ENCODE measurements at places on chromosomes 16 and 17.

- DNase-seq, result no peak
These were observed 21.3 kb downstream of the CIBAR2 start for GRCh38 chr16:85090873-85091521.

DNA sequence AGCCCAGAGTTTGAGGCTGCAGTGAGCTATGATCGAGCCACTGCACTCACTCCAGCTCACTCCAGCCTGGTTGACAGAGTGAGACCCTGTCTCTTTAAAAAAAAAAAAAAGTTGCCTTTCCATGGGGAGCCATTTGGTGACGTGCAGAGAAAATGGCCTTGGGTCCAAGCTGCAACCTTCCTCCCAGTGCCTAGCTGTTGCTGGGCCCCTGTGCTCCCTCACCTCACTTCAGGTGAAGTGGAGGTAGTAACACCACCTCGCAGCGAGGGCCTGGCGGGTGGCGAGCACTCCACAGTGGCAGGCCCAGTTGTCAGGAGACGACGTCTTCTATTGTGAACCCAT, 17.4 kb downstream of the SYT17 start:
- no peak for DNase-seq

DNA sequence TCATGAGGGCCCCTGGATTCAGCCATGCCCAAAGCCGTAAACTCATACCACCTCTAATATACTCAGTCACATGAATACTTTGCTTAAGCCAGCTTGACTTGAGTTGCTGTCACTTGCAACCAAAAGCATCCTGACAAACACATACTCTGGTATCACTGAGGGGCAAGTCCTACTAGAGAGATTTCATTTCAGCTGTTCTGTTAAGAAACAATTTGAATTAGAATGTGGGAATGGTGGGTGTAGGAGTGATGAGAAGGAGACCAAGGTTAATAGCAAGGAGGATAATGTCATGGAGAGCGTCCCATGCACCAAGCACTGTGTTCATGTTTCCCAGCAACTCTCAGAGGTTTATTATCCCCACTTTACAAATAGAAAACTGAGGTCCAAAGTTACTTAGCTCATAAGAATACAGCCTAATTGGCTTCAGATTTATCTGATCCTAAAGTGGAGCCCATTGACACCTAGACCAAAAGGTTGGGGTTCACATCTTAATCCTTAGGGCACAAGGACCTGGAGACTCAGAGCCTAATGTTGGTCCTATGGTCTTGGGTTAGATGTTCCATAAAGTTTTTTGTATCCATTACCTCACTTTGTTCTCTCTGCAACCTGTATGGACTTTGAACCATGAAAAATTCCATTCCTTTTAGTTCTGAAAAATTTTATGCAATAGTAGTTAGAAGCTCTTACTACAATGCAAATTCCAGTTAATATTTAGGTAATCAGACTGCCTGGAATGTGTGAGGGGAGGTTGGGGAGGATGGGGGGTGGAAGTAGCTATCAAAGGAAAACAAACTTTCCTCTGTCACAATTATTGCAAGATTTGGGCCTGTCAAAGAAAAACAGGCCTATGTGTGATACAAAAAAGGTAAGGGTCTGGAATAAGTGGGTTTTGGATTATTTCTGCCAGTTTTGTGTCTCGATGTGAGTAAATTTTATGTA, 105.9 kb downstream of the IRX3 start:
- DNase-seq, result no peak

DNA sequence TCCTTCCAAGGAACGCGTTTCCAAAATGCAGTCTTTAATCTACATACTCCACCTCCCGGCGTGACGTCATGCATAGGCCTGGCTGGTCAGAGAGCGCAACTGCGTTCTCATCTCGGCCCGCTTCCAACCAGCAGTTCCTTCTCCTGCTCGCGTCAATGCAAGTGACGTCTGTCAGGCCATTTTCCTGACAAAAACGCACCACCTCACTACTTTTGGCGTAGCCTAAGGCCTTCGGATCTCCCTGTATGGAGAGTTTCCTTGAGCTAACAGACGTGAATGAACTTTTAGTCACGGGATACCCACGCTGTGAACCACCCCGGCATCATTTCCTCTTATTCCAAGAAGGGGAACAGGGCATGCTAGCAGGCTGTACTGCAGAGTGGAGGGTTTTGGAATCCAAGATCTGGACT, 25.0 kb downstream of the TEX14 start:
- DNase-seq, result no peak

- DNase-seq, result no peak
These were observed 7.7 kb upstream of the C16orf78 start for GRCh38 chr16:49365711-49366509.

DNA sequence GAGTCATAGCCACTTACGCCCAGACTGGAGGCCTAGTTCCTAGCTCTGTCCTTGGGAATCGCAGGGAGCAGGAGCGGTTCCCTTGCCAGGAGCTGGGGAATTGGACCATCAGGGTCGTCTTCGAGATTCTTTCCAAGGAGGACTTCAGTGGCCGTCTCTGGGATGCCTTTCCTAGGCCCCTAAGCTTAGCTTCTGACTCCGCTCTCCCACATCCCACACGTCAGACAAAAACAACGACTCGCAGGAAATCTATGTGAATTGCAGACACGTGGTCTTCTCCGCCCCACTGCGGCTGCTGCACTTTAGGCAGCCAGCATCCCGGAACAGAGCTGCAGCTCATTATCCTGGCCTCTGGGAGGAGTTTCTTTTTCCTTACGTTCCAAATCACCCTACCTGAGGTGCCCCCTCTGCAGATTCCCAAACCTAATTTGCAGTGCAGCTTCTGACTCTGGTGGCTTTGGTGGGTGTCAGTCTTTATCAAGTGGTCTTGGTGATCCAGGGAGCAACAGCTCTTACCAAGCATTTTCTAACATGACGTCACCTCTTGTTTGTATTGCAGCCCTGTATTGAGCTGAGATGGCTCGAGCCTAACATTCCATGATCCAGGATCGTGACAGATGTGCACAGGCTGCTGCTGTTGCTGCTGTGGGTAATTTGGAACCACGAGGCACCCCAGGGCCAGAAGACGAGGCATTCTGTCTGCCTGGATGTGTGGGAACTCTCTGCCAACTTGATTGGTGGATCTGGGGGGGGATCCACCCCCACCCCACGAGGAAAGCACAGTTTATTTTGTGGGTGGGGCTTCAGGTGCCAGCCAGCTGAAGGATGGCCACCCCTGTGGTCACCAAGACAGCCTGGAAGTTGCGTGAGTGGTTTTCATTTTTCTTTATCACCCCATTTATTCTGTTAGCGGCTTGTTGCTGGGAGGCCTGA, 1.1 kb downstream of the KATNB1 start:
- DNase-seq, result peak; percentile 10

Measured in stimulated activated CD8-positive, alpha-beta memory T cell treated with anti-CD3 and anti-CD28 coated beads, Interleukin-7, amount 100 ng/mL, for 1 hour (primary cell).